ENCODE measurements at places on chromosomes 5 and 9.

GRCh38 chr5:9313751-9314150, 232.1 kb downstream of the SEMA5A start:
- no peak overlapping the region for H3K4me3 ChIP-seq
- H3K4me1 ChIP-seq: no peaks in the 10 kb centered on the region
- no peaks in the 10 kb centered on the region for H3K27me3 ChIP-seq
- H3K36me3 ChIP-seq: no peaks in the 10 kb centered on the region
- H3K27ac ChIP-seq: no peak overlapping the region
- no peak for DNase-seq

- DNase-seq: no peak
- H3K36me3 ChIP-seq: peaks cover 50% of the 10 kb centered on the region
Observed at GRCh38 chr5:278646-279045, 7.2 kb downstream of the PDCD6 start.

GRCh38 chr5:42514754-42515153, 91.5 kb downstream of the GHR start:
- no peaks in the 10 kb centered on the region for H3K36me3 ChIP-seq
- H3K4me3 ChIP-seq: no peak overlapping the region
- H3K4me1 ChIP-seq: no peaks in the 10 kb centered on the region
- no peak for DNase-seq
- H3K27ac ChIP-seq: no peak overlapping the region

DNA sequence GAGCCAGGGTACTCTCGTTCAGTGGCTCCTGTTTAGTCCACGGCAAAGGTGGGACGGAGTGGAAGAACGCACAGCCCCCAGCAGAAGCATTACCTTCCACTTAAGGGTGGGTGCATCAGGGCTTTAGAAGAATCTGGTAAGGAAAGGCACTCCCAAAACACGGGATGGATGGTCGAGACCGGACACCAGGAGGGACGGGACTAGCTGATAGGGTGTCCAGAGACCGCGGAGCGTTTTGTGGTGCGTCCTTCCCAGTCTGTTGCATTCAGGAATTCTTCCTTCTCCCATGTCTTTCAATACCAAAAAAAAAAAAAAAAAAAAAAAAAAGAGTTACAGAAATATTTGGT, 545 bp upstream of the CTSV start:
- H3K27ac ChIP-seq: no peak overlapping the region
- no peaks in the 10 kb centered on the region for H3K36me3 ChIP-seq
- peak overlapping the region; percentile 79 for H3K4me3 ChIP-seq
- peaks cover 6% of the 10 kb centered on the region for H3K4me1 ChIP-seq
- H3K27me3 ChIP-seq: peaks cover 43% of the 10 kb centered on the region

GRCh38 chr5:156121882-156122281, 205.1 kb upstream of the SGCD start:
- H3K36me3 ChIP-seq: no peaks in the 10 kb centered on the region
- no peaks in the 10 kb centered on the region for H3K27me3 ChIP-seq
- no peak for DNase-seq

- H3K4me3 ChIP-seq: no peak overlapping the region
- peaks cover 4% of the 10 kb centered on the region for H3K4me1 ChIP-seq
Observed at GRCh38 chr5:75368391-75368790, 31.4 kb downstream of the HMGCR start.

- no peaks in the 10 kb centered on the region for H3K36me3 ChIP-seq
- no peak overlapping the region for H3K4me3 ChIP-seq
- no peak for DNase-seq
- H3K27ac ChIP-seq: no peak overlapping the region
- no peaks in the 10 kb centered on the region for H3K27me3 ChIP-seq
Observed at GRCh38 chr9:86669422-86669821, 277.9 kb downstream of the GAS1 start.

DNA sequence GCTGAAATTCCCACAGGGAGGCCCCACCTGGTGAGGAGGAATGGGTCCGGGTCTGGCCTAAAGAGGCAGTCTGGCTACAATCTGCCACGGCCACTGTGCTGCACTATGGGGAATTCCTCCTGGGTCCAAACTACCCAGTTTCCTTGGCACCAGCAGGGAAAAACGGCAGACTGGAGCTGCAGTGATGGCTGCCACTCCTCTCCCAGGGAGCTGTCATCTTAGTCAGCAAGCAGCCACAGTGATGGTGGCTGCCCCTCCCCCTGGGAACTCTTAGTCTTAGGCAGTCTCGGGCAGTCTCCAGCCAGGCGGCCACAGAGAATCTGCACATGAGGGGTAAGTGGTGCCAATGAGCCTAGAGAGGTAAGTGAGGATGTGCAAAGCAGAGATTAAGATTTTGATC, 205.8 kb downstream of the TMEM38B start:
- H3K27ac ChIP-seq: no peak overlapping the region
- peaks cover 7% of the 10 kb centered on the region for H3K27me3 ChIP-seq
- H3K4me3 ChIP-seq: no peak overlapping the region
- H3K36me3 ChIP-seq: no peaks in the 10 kb centered on the region
- H3K4me1 ChIP-seq: no peaks in the 10 kb centered on the region

GRCh38 chr9:107940616-107941595, 451.3 kb upstream of the KLF4 start:
- no peaks in the 10 kb centered on the region for H3K36me3 ChIP-seq
- no peak overlapping the region for H3K27ac ChIP-seq
- no peak overlapping the region for H3K4me3 ChIP-seq
- no peak for DNase-seq

GRCh38 chr9:111668026-111668573, 6.7 kb downstream of the GNG10 start:
- H3K27me3 ChIP-seq: no peaks in the 10 kb centered on the region
- peaks cover 9% of the 10 kb centered on the region for H3K4me1 ChIP-seq
- DNase-seq: no peak
- H3K27ac ChIP-seq: no peak overlapping the region

GRCh38 chr9:109477258-109478050, 20.7 kb downstream of the PTPN3 start:
- peaks cover 17% of the 10 kb centered on the region for H3K4me1 ChIP-seq
- H3K27me3 ChIP-seq: peaks cover 11% of the 10 kb centered on the region
- no peak overlapping the region for H3K27ac ChIP-seq
- no peak overlapping the region for H3K4me3 ChIP-seq
- no peak for DNase-seq
- no peaks in the 10 kb centered on the region for H3K36me3 ChIP-seq

GRCh38 chr5:120473332-120473731, 9.2 kb downstream of the PRR16 start:
- H3K27ac ChIP-seq: no peak overlapping the region
- no peak overlapping the region for H3K4me3 ChIP-seq
- H3K36me3 ChIP-seq: no peaks in the 10 kb centered on the region
- no peaks in the 10 kb centered on the region for H3K4me1 ChIP-seq

- no peak for DNase-seq
- H3K36me3 ChIP-seq: peaks cover 10% of the 10 kb centered on the region
- no peak overlapping the region for H3K4me3 ChIP-seq
- H3K4me1 ChIP-seq: no peaks in the 10 kb centered on the region
- H3K27me3 ChIP-seq: no peaks in the 10 kb centered on the region
Observed at GRCh38 chr9:3980212-3980611, 319.7 kb downstream of the GLIS3 start.

DNA sequence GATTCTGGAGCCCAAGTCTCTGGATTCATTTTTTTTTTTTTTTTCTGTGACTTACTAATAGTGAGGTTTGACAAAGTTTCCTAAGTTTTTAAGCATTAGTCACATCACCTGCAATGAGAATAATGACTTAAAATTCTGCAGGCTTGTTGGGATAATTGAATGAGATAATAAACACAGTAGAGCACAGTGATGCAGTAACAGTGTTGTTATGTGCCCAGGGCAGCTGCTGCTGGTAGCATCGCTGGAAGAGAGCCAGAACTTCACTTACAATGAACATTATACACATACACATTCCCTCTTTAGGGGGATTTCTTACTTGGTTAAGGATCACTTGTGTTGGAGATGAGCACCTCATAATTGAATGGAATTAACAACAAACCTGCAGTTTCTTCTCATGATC, 78.9 kb downstream of the ALDH7A1 start:
- no peak for DNase-seq
- H3K27me3 ChIP-seq: peaks cover 7% of the 10 kb centered on the region
- no peaks in the 10 kb centered on the region for H3K36me3 ChIP-seq
- H3K4me1 ChIP-seq: no peaks in the 10 kb centered on the region

DNA sequence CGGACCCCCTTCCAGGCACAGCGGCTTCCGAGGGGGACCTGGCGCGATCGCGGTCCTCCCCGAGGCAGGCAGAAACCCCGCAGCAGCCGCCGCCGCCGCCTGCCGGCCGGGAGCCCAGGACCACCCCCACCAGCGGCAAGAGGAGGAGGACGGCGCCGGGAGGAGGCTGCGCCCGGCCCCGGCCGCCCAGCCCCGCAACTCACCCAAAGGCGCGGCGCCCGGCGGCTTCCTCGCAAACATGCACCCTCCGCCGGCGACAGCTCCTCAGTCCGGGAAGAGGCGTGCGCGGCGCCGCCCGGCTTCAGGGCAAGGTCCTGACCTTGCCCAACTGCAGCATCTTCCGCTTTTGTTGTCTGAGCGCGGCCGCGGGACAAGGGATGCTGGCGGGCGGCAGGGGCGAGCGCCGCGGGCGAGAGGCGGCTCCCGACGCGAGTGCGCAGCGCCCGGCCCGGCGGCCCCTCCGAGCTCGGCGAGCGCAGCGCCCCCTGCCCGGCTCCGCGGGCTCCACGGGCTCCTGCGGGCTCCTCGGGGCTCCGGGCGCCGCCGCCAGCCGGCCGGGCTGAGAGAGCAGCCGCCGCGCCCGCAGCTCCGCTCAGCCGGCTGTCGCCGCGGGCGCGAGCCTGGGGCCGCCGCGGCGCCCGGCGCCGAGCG, 507 bp downstream of the CTNND2 start:
- H3K4me3 ChIP-seq: no peak overlapping the region
- no peak for DNase-seq
- no peaks in the 10 kb centered on the region for H3K36me3 ChIP-seq
- no peaks in the 10 kb centered on the region for H3K4me1 ChIP-seq

- peaks cover 16% of the 10 kb centered on the region for H3K4me1 ChIP-seq
- H3K4me3 ChIP-seq: no peak overlapping the region
- peak overlapping the region; percentile 30 for H3K27ac ChIP-seq
- DNase-seq: no peak
- peaks cover 88% of the 10 kb centered on the region for H3K36me3 ChIP-seq
Observed at GRCh38 chr5:181235689-181236366, 7.9 kb downstream of the RACK1 start.

DNA sequence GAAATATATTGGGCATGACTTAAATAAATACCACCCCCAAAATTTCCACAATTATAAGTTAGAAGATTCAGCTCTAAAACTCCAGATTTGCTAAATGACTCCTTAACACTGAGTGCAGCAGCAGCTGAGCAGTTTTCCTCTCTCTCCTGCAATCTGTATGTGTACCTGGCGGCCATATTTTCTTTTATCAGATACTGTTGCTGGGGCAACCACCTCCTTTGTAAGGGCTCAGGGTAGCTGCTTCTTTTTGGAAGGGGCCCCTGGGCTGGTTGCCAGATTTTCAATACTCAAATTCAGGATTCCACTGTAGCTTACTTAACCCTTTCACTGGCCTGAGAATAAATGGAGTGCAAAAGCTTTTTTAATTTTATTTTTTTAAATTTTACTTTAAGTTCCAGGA, 197.0 kb downstream of the TAF11L14 start:
- no peak for DNase-seq
- no peak overlapping the region for H3K27ac ChIP-seq
- no peaks in the 10 kb centered on the region for H3K4me1 ChIP-seq
- H3K36me3 ChIP-seq: no peaks in the 10 kb centered on the region
- H3K4me3 ChIP-seq: no peak overlapping the region
- H3K27me3 ChIP-seq: no peaks in the 10 kb centered on the region

- H3K27me3 ChIP-seq: no peaks in the 10 kb centered on the region
- no peak overlapping the region for H3K4me3 ChIP-seq
- H3K4me1 ChIP-seq: no peaks in the 10 kb centered on the region
- no peak for DNase-seq
- no peak overlapping the region for H3K27ac ChIP-seq
- H3K36me3 ChIP-seq: no peaks in the 10 kb centered on the region
Observed at GRCh38 chr9:75429531-75430475, 341.5 kb downstream of the OSTF1 start.

GRCh38 chr9:98634685-98635336, 73.9 kb downstream of the GABBR2 start:
- H3K4me3 ChIP-seq: no peak overlapping the region
- no peak for DNase-seq
- H3K27ac ChIP-seq: no peak overlapping the region
- H3K27me3 ChIP-seq: peaks cover 5% of the 10 kb centered on the region
- H3K4me1 ChIP-seq: no peaks in the 10 kb centered on the region

DNA sequence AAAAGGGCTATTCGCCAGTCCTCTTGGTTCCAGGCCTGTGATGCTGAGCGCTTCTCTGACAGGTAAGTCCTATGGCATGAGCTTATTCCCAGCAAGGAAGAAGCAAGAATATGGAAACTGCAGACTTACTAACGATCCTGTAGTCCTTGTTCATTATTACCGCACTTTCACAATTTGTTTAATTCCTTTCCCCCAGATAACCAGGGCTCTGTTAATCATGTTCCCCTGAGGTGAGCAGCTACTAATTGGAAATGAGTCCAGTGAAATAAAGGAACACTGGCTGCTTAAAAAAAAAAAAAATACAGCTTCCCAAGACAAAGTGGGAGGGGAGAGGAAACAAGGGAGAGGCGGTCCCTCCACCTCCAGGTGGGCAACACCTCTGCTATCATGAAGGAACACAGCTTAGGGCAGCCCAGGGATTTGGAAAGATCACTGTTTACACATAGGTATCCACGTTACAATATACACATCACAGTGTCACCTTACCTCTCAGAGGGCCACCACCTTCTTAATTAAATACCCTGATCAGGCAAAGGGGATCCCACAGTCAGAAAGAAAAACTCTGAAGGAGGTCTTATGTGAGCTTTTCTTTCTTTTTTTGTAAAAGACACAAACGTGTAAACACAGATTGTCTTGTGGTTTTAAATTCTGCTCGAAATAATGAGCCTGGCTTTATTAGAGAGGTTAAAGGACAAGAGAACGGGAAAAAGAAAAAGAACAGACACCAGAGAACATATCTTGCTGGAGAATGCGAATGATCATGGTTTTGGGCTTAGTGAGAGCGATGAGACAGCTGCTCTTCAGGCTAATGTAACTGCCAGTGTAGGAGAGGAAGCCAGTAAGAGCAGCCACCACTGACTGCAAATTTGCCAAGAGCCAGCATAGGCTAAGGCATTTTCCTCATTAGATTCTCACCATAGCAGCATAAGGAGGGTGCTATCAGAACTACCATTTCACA, 258.6 kb downstream of the CRB2 start:
- no peak overlapping the region for H3K27ac ChIP-seq
- H3K4me3 ChIP-seq: no peak overlapping the region
- DNase-seq: no peak
- no peaks in the 10 kb centered on the region for H3K4me1 ChIP-seq
